Mammary epithelial cell (primary cell): ENCODE measurements at places on chromosomes 5 and 9. TPM values are rescaled to one million over a fixed set of nuclear protein-coding genes. Genes with fewer than 3 reads are reported as not detected.

DNA sequence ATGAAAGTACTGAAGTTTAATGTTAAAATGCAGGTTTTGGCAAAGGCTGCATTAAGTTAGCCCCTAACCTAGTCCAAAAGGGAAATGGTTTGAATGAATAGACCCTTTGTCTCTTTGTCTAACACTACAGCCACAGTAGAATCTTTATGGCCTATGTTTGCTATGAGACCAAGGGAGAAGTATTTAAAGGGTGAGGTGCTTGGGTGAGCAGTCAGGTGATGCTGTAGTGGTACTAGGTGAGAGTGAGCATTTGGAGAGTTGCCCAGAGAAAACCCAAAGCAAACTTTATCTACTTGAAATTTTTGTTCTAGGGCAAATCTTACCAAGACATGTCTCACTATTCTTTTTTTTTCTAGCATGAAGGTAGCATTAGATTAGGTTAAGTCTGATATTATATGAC is 1961.4 kb upstream of the WWC1 start:
- no peak for DNase-seq

DNA sequence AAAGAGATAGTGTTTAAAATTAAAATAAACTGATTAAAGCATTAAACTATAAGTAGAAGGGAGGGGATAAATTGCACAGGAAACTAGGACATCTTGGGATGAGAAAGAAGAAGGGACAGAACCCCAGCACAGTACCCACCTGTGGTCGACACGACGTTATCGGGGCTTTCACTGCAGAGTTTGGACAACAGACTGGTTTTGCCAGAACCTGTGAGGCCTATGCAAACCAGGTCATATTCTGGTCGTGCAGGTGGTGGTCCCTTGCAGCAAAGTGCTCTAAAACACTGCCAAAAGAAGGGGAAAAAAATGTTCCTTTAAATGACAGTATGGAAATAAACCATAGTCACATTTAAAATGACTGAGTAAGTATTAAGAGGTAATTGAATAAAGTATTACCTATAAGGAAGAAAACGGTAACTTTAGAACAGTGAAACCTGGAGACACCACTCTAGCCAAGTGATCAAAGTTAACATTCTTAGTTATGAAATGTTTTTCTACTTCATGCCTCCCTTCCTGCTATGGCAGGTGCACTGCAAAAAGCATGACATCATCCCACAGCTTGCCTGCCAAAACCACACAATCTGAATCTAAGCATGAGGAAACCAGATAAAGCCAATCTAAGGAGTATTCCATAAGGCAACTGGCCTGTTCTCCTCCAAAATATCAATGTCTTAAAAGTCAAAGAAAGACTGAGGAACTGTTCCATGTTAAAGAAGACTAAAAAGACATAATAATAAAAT is 138.6 kb downstream of the ARL15 start:
- DNase-seq = peak; percentile 47

PTGS1 gene
- 3.7 TPM for total RNA-seq

EIF4E1B gene
- not detected in 2 replicates for total RNA-seq

IL9 gene
- not detected in 2 replicates for total RNA-seq

DNA sequence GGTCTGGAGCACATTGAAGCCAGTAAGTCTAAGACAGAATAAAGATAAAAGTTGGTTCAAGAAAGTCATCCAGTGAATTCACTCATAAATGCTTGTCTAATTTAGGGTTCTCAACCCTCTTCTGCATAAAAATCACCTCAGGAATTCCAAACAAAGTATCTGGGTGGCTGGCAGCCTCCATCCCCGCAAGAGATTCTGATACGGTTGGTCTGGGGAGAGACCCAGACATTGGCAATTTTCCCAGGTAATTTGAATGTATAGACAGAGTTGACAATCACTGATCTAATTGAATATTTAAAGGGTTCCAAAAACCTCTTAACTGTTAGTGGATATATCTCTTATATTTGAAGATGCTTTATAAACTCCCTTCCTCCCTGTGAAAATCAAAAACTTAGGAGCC is 14.9 kb downstream of the ADAMTSL1 start:
- no peak for DNase-seq

DNA sequence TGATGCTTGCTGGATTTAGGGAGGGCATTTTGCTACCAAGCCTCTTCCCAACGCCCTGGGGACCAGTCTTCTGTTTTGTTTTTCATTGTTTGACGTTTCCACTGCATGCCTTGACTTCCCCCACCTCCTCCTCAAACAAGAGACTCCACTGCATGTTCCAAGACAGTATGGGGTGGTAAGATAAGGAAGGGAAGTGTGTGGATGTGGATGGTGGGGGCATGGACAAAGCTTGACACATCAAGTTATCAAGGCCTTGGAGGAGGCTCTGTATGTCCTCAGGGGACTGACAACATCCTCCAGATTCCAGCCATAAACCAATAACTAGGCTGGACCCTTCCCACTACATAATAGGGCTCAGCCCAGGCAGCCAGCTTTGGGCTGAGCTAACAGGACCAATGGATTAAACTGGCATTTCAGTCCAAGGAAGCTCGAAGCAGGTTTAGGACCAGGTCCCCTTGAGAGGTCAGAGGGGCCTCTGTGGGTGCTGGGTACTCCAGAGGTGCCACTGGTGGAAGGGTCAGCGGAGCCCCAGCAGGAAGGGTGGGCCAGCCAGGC is 23.0 kb downstream of the PCDHGC5 start:
- no peak for DNase-seq

FGF10 gene
- not detected in 2 replicates for total RNA-seq

RNF180 gene
- 9.3 TPM for total RNA-seq

DNA sequence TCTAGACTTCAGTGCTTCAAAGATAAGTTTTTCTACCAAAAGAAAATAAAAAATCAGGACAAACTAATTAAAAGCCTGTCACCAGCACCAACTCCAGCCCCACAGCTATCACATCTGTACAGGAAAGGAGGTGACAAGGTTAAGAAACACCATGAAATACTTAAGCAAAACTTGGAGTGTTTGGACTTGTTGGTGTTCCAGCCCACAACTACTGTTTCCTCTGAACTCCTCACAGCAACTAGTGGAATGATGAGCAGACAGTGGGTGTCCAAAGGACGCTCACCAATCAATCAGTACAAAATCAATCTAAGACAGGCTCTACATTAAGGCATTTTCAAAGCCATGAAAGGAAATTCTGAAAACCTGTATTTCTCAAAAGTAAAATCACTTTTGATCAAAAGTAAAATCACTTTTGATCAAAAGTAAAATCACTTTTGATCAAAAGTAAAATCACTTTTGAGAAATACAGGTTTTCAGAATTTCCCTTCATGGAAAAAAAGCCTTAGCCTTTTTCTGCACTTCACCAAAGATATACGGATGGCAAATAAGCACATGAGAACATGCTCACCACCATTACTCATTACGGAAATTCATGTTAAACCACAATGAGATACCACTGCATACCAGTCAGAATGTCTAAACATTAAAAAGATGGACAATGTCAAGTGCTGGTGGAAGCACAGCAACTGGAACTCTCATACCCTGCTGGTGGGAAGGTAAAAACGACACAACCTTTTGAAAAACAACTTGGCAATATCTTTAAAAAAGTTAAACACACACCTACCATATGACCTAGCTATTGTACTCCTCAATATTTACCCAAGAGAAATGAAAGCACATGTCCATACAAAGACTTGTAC is 79.7 kb downstream of the MED27 start:
- peak; percentile 88 for DNase-seq

GRCh38 chr5:164361986-164362385 is 856.6 kb downstream of the MAT2B start:
- no peak for DNase-seq

GRCh38 chr9:136222166-136222905 is 17.4 kb upstream of the LHX3 start:
- DNase-seq = no peak

DNA sequence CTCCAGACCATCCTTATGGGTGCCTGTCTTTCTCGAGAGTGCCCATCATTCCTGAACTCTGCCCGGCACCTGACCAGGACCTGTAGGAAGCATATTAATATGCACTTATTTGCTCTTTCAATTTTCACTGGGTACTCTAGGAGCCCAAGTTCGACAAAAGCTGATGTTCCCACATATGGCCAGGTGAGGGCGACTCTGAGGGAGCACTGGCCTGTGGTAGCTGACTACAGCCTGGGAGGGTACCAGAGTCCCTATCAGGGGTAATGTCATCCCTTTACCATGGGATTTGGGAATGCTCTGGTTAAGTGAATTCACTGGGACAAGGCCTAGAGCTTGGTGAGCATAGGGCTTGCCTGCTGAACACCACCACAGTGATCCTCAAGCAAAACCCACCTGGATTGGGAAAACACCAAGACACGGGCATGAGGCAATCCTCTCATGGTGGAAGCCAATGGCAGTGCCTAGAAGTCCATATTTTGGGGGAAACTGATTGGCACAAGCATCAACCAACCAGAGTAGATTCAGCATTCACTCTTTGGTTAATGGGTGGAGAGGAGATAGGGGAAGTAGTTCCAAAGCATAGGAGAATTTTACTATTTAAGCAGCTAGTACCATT is 112.2 kb downstream of the MTX3 start:
- DNase-seq = peak; percentile 3

KIF27 gene
- total RNA-seq = 4.2 TPM

GRCh38 chr5:130335117-130335516 is 430.9 kb downstream of the CHSY3 start:
- peak; percentile 52 for DNase-seq
